Bone marrow (tissue), 2 donors: ENCODE measurements at places on chromosomes 2 and 18.

DNA sequence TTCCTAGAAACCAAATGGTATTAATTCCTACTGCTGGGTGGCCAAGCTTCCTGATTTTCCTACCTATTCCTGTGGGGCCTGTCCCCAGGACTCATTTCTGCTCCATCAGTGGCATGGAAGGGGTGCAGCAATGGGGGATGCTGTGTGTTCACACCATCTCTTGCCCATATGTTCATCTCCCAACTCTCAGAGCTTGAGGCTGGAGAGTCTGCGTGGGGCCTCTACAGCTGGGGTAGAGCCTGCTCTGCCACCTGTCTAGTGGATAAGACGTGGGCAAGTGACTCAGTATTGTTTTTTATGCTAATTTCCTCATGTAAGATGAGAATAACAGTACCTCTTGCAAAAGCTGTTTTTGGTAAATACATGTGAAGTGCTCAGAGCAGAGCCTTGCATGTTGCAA, 149.8 kb downstream of the ACTR3 start:
- no peak for DNase-seq

- no peak for DNase-seq
Observed at GRCh38 chr2:97953853-97954252, 41.9 kb downstream of the TMEM131 start.

DNA sequence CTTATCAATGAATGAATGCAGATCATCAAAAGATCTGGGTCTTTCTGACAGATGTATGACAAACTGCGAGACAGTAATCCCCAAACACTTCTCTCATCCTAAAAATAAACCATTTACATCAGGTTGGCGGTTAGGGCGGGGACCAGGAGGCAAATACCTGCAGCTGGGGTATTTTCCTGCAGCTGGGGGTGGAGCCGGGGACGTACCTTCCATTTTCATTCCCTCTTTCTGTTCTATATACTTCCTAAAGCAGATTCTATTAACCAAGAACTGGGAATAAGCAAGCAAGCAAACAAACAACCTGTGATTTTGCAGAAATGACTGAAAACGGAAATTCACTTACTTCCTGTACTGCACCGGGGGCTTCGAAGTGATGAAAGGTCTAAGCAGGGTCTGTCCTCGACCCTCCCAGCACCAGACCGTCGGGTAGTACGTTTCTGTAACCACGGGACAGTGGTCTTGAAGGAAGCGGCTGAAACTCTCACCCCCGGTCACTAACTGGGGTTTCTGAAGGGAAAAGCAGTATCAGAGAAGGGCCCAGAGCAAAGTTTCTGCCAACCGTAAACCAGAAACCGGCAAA, 1.2 kb downstream of the ABHD3 start:
- peak; percentile 25 for DNase-seq

GRCh38 chr18:23943903-23944624, 70.5 kb upstream of the TTC39C start:
- DNase-seq: no peak

DNA sequence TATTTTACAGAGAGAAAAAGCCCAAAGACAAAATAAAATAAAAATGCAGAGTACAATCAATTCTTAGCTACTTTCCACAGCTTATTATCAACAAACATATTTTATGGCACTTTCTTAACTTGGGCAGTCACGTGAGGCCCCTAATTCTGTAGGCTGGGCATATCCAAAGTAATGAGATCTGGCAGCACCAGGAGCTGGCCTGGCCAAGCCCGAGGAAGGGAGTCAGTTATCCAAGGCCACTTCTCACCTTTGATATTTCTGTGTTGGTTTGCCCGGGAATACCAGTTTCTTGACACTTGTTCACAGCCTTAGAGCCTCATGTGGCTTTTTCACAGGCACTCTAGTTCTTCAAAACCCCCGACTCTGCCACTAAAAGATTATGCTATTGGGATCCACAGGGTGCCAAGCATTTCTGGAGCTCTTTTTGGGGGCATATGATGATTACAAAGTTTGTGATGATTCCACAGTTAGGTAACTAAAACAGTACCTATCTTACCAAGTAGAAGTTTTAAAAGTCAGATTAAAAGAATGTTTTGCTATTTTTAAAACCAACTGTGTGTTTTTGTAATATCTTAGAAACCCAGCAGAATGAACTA, 90.4 kb downstream of the MEP1B start:
- no peak for DNase-seq

- DNase-seq: no peak
Observed at GRCh38 chr2:37323781-37324535, 675 bp downstream of the PRKD3 start.

- DNase-seq: no peak
Observed at GRCh38 chr18:25287106-25287505, 64.9 kb downstream of the ZNF521 start.

- no peak for DNase-seq
Observed at GRCh38 chr2:238924032-238924431, 76.1 kb downstream of the TWIST2 start.
